Activated T-helper 1 cell treated with anti-CD3 and anti-CD28 coated beads, Interleukin-2, amount 50 U/mL, for 16 hours (primary cell): ENCODE measurements at places on chromosomes 11 and 22.

DNA sequence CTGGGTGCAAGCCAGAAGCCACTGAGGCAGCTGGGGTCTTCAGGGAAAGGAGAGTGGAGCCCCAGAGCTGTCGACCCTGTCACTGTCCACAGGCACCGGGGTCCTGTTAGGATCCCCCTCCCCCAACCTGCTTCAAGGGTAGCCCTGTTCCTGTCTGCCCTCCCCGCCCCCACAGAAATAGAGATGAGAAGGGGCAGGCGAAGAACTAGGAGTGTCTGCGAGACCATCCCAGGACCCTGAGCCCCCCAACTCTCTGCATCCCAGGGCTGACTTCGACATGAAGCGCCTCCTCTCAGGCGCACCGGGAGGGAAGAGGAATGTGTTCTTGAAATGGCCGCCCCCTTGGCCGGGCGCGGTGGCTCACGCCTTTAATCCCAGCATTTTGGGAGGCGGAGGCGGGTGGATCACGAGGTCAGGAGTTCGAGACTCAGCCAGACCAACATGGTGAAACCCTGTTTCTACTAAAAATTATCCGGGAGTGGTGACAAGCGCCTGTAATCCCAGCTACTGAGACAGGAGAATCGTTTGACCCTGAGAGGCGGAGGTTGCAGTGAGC, 607 bp upstream of the ZNF70 start:
- no peak for DNase-seq

DNA sequence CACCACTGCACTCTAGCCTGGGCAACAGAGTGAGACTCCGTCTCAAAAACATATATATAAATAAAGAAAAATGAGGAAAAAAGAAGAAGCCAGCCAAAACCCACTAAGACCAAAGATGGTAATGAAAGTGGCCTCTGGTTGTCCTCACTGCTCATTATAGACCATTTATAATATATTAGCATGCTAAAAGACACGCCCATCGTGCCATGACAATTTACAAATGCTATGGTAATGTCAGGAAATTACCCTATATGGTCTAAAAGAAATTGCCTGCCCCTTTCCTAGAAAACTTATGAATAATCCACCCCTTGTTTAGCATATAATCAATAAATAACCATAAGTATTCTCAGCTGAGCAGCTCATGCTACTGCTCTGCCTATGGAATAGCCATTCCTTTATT, 16.1 kb upstream of the TMEM86A start:
- no peak for DNase-seq

DNA sequence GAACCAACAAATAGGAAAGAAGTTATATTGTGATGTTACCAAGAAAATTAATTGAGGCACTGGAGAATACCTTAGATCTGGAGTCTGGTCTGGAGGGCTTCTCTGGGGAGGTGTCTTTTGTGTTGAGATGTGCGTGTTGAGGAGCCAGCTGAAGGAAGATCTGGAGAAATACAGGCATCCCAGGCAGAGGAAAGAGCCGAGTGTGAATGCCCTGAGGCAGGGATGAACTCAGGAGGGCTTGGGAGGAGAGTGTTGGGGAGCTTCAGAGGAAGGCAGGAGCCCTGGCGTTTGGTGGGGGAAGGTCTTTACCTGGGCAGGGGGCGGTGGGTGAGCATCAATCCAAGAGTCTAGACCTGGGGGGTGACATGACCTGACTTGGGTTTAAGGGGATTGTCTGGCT, 13.1 kb downstream of the SYNGR1 start:
- DNase-seq, result no peak

- DNase-seq, result no peak
Measured at GRCh38 chr11:113956986-113957385, 17.9 kb upstream of the HTR3A start.

- DNase-seq, result no peak
Measured at GRCh38 chr11:59854871-59855270, 9.6 kb upstream of the CBLIF start.

GRCh38 chr11:123323568-123323967, 106.5 kb upstream of the GRAMD1B start:
- DNase-seq, result no peak

GRCh38 chr11:35800970-35801953, 138.7 kb downstream of the TRIM44 start:
- DNase-seq, result no peak

DNA sequence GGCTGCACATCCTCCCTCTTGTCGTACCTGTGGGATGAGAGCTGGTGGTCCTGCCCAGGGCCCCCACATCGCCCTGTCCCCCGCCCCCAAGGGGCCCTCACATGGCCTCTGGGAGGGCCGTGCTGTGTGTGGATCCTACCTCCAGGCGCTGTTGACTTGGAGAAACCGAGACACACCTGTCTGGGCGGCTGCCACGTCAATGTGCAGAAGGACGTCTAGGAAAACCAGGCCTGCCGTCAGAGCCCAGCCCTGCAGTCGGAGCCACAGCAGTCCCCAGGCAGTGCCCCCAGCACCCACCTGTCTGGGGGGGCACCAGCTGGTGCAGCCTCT, 14.2 kb downstream of the ALG12 start:
- DNase-seq, result no peak

DNA sequence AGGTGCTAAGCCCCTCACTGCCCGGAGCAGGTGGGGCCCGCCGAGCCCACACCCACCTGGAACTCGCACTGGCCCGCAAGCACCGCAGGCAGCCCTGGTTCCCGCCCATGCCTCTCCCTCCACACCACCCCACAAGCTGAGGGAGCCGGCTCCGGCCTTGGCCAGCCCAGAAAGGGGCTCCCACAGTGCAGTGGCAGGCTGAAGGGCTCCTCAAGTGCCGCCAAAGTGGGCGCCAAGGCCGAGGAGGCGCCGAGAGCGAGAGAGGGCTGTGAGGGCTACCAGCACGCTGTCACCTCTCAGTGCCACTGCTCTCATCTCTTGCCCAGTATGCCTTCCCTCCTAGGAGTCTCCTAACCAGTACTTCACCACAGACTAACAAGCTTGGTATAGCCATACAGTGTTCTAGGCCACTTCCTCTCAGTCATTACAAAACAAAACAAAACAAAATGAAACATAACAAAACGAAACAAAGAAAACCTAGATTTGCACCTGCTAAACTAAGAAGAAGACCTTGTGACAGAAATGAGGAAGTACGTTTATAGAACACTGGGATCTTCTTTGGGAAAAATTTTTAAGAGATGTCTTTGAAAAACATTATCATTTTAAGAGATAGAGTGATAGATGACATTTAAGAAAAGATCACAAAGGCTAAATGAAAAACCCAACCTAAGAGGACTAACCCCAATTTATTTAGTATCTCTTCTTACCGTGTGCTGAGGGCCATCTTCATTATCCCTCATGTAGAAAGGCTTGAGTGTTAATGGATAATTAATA, 47.7 kb upstream of the GAB2 start:
- no peak for DNase-seq

GRCh38 chr11:62921201-62921572, at the start of gene CHRM1:
Gene CHRM1 (minus strand): TSS chr11:62921363. CDS start chr11:62911100, 10,263 bp downstream.
- no peak for DNase-seq

- DNase-seq, result no peak
Measured at GRCh38 chr11:124605719-124606118, 5.5 kb upstream of the PANX3 start.

DNA sequence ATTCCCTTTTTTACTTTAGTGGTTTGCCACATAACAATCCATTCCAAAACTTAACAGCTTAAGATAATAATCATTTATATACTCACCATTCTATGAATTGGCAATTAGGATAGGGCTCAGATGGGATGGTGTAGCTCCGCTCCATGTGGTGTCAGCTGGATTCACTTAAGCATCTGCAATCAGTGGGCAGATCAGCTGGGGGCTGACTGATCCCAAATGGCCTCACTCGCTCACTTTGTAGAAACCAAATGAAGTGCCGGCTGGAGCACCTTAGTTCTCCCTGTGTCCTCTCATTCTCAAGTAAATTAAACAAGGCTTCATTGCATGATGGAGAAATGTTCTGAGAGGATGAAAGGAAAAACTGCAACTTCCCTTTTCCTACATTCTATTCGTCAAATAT, 161.4 kb downstream of the WT1 start:
- DNase-seq, result no peak

DNA sequence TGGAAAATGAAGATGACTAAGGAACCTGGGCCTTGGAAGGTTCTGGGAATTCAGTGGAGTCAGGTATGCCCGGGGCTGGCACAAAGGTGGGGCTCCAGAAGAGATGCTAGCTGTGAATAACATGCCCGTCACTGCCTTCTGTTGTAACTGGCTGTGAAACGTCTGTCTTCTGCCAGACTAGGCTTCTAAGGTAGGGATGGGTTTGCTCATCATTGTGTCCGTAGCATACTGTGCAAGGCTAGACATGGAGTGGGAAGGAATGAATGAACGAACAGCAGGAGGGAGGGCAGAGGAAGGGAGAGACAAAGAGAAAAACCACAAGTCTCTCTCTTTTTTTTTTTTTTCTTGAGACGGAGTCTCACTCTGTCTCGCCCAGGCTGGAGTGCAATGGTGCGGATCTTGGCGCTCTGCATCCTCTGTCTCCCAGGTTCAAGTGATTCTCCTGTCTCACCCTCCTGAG, 327.4 kb downstream of the MN1 start:
- no peak for DNase-seq

DNA sequence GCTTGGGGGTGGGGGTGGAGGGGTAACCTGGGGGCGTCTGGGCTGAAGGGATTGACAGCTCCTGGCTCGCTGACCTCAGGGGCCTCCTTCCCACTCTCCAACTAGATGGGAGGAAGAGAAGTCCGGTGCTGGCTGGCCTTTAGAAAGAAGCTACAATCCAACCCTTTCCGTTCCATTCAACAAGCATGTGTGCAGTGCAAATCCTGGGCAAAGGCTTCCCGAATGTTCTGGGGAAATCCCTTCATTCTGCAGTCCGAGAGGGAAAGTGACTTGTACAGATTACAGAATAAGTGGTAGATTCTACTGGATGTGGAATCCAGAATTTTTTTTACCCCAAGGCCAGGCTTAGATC, 149.9 kb downstream of the FEZ1 start:
- DNase-seq, result no peak

DNA sequence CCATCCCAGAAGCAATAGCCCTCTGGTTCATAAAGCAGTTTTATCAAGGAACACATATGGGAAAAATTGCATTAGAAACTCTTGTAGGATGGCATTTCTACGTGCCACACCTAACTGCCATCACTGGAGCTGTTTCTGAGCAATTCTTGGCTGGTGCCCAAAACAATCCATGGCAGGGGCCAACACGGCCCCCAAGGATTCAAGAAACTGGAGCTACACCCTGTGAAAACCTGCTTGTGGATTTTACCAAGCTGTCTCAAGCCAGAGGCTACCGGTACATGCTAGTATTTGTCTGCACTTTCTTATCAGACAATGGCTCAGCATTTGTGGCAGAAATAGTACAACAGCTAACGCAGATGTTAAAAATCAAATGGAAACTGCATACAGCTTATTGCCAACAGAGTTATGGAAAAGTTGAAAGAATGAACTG, 42.4 kb upstream of the GLYAT start:
- no peak for DNase-seq

DNA sequence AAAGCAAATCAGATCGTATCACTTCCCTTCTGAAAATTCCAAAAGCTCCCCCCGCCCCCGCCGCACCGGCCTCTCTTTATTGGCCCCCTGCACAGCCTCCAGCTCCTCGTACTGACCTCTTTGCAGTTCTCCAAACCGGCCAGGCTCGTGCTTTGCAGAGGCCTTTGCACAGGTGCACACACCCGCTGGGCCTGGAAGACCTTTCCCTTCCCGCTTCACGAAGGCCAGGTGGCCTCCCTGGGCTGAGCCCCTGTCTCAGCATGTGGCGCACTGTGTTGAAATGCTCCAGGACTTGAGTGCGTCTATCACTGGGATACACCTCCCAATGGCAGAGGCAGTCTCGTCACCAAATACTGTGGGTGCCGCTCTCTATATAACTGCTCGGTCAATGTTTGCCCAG, 13.2 kb upstream of the ADA2 start:
- DNase-seq, result no peak

DNA sequence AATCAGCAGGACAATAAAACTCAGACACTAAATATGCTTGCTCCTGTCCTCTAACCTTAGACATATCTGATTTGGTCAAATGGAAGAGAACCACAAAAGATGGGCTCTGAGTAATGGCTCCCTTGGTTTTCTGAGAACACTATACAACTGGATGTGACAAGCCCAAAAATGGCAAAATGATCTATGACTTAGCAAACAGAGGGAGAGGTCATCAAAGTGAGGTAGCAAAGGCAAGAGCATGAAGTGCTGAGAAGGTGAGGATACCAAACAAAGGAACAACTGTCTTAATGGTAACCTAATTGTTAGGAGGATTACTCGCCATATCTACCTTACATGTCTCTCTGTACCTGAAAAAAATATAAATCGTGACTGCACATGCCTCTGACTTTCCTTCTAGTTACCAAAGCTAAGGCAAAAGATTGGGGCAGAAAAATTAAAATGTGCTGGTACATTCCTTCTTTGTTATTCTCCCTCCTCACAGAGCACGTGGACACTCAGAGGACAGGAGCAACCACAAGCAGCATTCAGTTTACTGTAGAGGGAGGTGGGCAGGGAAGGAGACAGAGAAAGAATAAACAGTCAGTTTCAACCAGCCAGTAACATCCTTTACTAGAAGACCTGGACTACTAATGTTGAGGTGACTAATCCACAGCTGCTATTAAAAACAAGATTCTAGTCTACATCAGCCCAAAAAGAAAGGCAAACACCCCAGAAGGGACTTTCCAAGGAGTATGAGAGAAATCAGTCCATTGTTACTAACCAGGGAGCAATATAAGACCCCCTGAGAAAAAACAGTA, 88.8 kb downstream of the AMBRA1 start:
- no peak for DNase-seq

DNA sequence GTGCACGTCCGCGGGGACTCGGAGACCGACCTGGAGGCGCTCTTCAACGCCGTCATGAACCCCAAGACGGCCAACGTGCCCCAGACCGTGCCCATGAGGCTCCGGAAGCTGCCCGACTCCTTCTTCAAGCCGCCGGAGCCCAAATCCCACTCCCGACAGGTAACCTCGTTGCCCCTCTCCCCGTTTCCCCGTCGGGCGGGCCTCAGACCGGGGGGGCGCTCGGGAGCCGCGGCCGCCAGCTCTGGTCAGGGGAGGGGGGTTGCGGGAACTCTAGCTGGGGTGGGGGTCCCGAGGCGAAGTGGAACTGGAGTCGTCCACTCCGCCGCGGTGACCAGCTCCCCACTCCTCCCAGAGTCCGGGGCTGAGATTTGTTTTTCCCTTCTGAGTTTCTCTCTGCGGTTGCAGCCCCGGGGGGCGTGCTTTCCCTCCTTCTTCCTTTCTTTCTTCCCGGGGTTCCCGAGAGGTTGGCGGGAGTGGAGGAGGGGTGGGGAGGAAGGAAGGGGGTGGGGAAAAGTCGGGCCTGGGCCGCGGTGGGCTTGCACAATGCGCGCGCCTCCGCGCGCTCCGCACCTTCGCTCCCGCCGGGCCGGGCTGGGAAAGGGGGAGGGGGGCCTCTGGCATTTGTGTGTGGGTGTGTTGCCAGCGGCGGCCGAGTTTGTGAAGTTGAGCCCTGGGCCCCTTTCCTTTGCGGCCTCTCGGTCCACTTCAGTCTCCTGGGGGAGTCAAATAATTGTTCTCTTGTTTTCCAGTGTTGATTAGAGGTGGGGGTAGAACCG, 952 bp downstream of the YAP1 start:
- no peak for DNase-seq

DNA sequence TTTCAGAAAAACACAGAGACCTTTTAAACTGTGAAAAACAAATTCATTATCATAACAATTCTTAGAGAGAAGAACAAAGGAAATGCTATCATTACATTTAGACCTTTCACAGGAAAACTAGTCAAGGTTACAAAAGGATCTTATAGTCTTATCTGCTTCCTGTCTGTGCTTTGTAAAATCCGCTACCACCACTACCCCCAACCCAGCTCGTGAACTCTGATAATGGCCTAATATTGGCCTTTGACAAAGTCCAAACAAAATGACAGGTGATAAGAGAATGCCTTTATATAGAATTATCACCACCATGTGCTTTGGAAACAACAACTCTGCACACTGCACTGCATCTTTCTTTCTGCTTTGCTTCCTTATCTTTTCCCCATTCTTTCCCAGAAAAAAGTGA, 272.5 kb downstream of the SBF2 start:
- DNase-seq, result no peak
